Right kidney (tissue), 9 donors: ENCODE measurements at places on chromosomes 5 and 9.
A peak's percentile ranks its signal among the peaks of the same experiment; 100 is the strongest.

GRCh38 chr9:14585730-14586473 is 107.3 kb downstream of the ZDHHC21 start:
- no peak for DNase-seq

GRCh38 chr9:133713960-133714495 is 24.1 kb downstream of the SARDH start:
- DNase-seq, result no peak

DNA sequence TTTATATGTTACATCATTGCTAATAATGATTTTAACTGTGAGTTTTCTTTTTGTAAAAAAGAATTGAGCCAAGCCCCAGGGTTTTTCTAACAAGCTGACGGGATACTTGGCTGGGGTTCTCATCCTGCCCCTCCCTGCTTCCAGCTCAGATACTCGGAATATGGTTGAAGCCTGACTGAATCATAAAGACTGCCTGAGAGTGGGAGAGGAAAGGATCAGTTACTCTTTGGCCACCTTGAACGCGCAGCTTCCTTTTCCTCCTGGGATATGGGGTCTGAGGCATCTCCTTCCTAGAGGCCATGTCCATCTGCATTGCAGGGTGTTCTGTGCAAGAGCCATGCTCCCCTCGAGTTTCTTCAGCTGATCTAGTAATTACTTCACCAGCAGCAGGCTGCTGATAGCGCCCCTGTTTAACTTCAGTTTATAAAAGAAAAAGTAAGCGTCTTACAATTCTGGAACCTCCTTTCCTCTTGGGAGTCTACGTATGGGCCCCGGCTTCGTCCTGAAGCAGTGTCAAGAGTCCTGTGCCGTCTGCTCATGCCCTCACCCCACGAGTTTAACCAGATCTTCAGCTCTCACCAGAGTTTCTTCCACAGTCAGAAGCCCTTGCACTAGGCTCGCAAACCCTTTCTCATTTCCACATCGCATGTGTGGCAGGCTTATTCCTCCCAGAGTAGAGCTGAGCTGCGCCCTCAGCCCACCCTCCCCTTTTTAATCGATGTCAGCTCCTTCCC is 130.0 kb downstream of the MVB12B start:
- no peak for DNase-seq

DNA sequence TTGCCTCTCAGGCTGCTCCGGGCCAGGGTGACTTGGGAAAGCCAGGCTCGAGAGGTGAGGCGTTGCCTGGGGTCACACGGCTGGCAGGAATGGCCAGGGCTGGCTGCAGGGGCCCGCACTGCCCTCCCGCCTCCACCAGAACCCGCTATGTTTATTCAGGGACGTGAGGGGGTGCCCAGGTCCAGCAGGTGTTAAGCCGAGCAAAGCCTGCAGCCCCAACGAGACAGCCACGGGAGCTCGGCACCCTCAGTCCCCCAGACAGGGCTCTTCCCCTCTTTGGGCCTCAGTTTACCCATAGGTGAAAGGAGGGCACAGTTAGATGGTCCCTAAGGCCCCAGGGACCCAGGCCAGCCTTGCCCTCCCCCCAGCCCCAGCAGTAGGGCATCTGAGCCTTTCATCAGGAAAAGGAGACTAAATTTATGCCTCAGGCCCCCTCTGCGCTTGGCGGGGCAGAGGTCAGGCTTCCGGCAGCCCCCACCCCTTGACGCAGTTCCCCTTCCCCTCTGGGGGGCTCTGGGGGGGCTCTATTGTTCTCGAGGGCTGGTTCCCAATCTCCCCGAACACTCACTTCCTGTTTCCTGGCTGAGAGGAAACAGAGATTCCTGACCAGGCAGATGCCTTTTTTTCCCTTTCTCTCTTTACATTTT is 7.1 kb upstream of the EGFL7 start:
- peak; percentile 31 for DNase-seq

DNA sequence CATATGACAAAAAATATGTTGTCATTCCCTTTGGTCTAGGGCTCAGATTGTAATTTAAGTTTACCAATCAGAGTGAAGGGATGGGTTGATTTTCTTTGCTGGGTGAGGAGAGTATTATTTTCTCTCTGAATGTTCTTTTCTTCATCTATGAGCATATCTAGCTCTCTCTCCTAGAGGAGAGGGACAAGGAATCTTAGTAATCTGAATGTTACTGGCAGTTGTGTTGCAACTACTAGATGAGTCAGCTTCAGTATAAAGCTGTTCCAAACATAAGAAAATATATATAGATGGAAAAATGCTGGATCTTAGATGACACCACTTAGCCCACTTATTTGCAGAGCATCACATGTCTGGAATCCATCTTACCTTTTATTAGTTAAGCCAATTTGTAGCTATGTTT is 259.3 kb downstream of the TUSC1 start:
- no peak for DNase-seq

GRCh38 chr5:96079075-96079474 is 117.4 kb upstream of the ELL2 start:
- no peak for DNase-seq

- DNase-seq, result no peak
These were observed 12.8 kb upstream of the RALGDS start for GRCh38 chr9:133133681-133134387.
